Mesenchymal stem cell (in vitro differentiated cells and primary cell): ENCODE measurements at places on chromosomes 1 and 21.
A peak's percentile ranks its signal among the peaks of the same experiment; 100 is the strongest.

DNA sequence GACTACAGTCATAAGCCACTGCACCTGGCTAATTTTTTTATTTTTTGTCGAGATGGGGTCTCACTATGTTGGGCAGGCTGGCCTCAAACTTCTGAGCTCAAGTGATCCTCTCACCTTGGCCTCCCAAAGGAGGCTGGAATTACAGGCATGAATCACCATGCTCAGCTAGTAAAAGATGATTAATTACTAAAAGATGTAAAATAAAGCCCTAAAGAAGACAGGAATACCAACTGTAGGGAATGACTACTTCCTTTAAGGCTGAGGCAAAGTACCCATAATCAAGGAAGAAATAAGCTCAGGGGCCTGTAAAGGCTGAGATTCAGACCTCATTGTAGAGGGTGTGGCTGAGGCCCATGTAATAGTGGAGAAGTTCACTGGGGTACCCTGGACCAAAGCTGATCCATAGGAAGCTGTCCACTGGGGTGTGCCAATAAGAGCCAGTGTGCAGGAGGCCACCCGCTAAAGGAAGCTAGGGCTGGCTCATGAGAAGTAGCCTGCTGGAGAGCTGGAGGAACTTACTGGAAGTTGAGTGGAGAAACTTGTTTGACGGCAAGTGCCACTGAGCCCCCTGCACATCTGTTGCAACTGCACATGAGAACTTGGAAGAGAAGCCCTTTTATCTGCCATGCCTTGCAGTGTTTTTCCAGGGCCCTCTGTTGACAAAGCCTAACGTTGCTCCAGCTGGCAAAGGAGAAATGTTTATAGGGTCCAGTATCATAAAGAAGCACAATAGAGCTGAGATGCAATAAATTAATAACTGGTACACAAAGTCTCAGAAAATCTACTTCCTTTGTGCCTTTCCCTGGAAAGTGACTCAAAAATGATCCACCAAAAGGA, 17.8 kb upstream of the SERTAD4 start:
- DNase-seq, result no peak

- peak; percentile 70 for DNase-seq
Observed at GRCh38 chr1:101235696-101236515, 913 bp upstream of the S1PR1 start.

- DNase-seq, result no peak
Observed at GRCh38 chr1:234926264-234926558, 202.4 kb downstream of the TOMM20 start.

- no peak for DNase-seq
Observed at GRCh38 chr1:197355248-197355995, 87.4 kb downstream of the CRB1 start.

DNA sequence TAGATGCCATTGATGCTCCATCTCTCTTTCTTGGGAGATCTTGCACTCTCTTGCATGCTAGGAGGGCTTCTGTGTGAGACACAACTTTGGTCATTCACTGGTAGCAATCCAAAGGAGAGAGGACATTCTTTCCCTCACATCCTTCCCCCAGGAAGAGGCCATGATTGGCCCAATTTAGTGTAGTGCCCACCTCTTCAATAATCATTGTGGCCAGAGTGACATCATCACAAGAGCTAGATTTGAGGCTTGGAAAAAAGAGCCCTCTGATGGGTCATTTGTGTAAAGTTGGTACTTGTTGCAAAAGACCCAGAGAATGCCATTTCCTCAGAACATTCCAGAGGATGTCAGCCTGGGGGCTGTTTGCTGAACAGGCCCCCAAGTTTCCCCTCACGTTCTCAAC, 30.2 kb downstream of the S100A6 start:
- DNase-seq, result no peak

DNA sequence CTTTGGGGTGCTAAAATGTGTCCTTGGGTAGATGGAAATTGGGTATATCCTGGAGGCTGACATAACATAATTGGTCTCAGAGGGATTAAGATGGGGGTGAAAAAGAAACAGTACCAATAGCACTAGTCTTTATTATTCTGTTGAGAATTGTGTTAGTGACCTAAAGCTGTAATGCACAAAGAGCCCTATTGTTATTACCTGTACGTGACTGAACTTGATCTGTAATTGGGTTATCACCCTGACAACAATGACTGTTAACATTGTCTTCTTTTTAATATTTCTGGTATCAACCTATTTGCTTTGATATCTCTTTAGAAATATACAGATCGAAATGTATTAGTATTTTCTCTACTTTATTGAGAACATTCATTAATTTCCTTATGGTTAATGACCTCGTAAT, 147.6 kb downstream of the NEK7 start:
- no peak for DNase-seq

- DNase-seq, result no peak
Observed at GRCh38 chr1:12232221-12232620, 2.4 kb downstream of the VPS13D start.

- no peak for DNase-seq
Observed at GRCh38 chr1:37719572-37720195, 27.4 kb downstream of the CDCA8 start.

- no peak for DNase-seq
Observed at GRCh38 chr1:116340506-116341231, 32.4 kb upstream of the ATP1A1 start.

DNA sequence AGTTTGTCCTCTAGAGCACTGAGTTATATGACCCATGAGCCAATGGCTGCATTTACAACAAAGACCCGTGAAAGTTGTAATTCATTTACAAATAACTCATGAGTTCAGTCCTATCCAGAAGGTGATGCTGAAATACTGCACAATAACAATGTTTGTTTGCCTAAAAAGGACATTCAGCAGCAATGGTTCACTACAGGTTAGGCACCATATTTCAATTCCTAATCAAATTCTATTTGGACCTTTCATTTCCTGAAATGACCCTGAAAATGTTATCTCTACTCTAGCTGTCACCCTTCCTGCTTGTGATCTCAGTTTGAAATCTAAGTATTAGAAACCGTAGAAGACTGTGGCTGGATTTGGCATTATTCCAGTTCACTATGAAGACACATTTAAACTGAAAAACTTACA, 191.2 kb upstream of the SAMSN1 start:
- no peak for DNase-seq

DNA sequence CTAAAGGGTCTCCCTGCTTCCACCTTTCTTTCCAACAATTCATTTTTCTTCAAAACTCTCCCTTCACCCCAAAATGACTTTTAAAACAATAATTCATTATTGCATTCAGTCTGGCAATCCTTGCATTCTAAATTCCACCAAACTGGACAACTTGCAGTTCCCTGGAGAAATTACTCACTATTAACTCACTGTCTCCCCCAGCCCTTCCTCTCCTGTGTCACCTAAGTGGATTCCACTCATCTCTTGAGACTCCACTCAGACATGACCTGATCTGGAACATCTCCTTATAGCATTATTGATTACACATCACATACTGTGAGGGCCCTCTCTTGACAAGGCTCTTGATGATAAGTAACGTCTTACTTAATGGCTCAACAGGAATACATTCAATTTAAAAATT, 257.1 kb downstream of the BRINP2 start:
- DNase-seq, result no peak

- DNase-seq, result no peak
Observed at GRCh38 chr1:161951646-161952045, 72.0 kb downstream of the OLFML2B start.
